ENCODE measurements at places on chromosomes 6 and 20. TPM values are rescaled to one million over a fixed set of nuclear protein-coding genes. Genes with fewer than 3 reads are reported as not detected.
A peak's percentile ranks its signal among the peaks of the same experiment; 100 is the strongest.

- peaks cover 2% of the 10 kb centered on the region for H3K27me3 ChIP-seq
- peaks cover 5% of the 10 kb centered on the region for H3K4me1 ChIP-seq
- H3K36me3 ChIP-seq: no peaks in the 10 kb centered on the region
- no peak for DNase-seq
- no peak overlapping the region for H3K4me3 ChIP-seq
Measured at GRCh38 chr6:130760006-130760405, 67.2 kb upstream of the SMLR1 start.

DNA sequence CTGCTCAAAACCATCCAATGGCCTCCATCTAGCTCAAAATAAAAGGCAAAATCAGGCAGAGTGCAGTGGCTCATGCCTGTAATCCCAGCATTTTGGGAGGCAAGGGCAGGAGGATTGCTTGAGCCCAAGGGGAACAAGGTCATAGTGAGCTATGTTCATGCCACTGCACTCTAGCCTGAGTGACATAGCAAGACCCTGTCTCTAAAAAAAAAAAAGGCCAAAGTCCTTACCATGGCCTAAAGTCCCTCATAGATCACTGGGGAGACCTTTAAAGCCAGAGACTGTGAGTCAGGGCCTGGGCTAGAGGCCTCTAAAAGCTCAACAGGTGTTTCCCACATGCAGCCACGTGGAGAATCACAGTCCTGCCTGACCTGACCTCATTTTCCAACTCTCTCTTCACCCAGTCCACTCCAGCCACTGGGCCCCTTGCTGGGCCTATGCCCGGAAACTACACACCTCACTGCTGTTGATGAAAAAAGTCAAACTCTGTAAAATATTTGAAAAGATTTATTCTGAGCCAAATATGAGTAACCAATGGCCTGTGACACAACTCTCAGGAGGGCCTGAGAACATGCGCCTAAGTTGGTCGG lies 28.2 kb upstream of the TAB2 start:
- no peak overlapping the region for H3K27ac ChIP-seq
- H3K27me3 ChIP-seq: no peaks in the 10 kb centered on the region
- DNase-seq: no peak
- no peaks in the 10 kb centered on the region for H3K36me3 ChIP-seq
- H3K4me1 ChIP-seq: peaks cover 16% of the 10 kb centered on the region

DNA sequence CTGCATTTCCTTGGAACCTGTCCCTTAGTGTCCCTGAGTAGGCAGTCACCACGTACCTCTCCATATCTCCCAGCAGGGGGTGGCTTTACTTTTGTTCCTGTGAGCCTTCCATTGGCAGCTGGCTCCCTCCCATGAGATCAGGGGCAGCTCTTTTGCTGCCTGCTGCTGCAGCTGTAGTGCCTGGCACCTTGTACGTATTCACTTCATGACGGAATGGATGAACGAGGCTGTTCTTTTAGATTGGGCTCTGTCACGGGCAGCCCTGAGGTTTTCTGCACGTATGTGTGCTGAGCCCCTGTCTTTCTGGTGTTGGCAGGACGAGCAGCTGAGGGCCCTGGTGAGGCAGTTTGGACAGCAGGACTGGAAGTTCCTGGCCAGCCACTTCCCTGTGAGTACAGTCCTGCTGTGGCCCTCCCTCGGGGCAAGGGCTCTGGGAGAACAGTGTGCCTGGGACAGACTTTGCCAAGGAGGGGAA lies 14.6 kb downstream of the MYBL2 start:
- peaks cover 13% of the 10 kb centered on the region for H3K4me1 ChIP-seq
- no peaks in the 10 kb centered on the region for H3K27me3 ChIP-seq

DNA sequence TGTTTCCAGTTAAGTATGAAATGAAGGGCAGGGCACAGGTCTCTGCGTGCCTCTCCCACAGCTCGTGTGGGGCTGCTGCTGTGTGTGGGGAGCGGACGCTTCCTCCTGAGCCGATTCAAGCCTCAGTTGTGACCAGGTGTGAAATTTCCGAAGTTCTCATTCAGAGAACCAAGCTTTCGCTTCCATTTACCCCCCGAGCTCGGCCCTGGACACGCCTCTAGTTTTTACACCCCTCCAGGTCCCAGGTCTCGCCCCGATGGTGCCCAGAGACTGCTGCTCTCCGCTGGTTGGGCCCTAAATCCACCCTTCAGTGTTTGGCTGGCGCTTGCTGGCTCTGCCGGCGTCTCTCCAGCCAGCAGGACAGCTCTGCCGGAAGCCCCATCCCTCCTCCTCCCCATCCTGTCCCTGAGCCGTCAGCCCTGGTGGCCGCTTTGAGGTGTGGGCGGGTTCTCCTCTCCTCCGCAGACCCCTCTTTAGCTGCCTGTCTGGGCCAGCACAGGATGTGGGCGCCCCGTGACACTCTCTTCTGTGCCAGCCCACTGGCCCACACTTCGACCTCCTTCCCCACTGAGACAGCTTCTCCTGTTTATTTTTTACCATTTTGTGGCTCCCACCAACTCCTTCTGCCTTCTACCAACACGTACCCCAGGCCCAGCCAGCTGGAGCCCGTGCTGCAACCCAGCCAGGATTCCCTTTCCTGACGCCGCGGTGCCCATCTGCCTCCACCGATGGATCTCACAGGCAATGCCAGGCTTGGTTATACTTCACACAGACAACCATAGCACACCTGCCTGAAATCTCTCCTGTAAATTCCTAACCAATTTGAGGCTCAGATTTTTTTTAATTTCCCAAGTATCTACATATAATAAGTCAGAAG lies 142.8 kb downstream of the DLL1 start:
- peaks cover 6% of the 10 kb centered on the region for H3K36me3 ChIP-seq
- H3K27ac ChIP-seq: peak overlapping the region; percentile 82
- peak overlapping the region; percentile 9 for H3K4me3 ChIP-seq
- peaks cover 46% of the 10 kb centered on the region for H3K4me1 ChIP-seq
- H3K27me3 ChIP-seq: peaks cover 8% of the 10 kb centered on the region

GRCh38 chr20:50138479-50139393 lies 14.8 kb downstream of the PEDS1 start:
- H3K27me3 ChIP-seq: no peaks in the 10 kb centered on the region
- peaks cover 35% of the 10 kb centered on the region for H3K36me3 ChIP-seq
- no peak for DNase-seq
- peaks cover 21% of the 10 kb centered on the region for H3K4me1 ChIP-seq

GRCh38 chr6:36926708-36927513 lies 27.6 kb upstream of the PI16 start:
- H3K36me3 ChIP-seq: peaks cover 7% of the 10 kb centered on the region
- H3K4me3 ChIP-seq: no peak overlapping the region
- H3K27me3 ChIP-seq: no peaks in the 10 kb centered on the region
- DNase-seq: no peak
- H3K27ac ChIP-seq: no peak overlapping the region

GRCh38 chr6:139295901-139296300 lies 4.1 kb upstream of the TXLNB start:
- no peak overlapping the region for H3K27ac ChIP-seq
- H3K36me3 ChIP-seq: no peaks in the 10 kb centered on the region
- no peaks in the 10 kb centered on the region for H3K27me3 ChIP-seq
- H3K4me1 ChIP-seq: peaks cover 49% of the 10 kb centered on the region
- no peak for DNase-seq

DNA sequence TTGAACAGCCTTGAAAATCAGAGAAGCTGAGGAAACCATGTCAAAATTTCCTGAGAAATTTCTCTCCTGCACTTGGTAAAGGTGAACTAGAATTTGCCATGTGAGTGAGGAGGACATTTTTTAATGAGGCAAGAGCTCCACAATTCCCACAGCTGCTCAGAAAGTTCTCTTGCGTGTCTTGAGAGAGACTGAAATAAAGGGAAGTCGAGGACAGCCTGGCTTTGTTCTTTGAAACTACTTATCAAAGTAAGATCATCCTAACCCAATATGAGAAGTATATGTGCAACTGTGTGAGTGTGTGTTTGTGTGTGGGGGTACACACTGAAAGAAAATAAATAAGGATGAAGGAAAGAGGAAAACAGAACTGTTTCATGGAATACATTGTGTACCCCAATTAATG lies 163.4 kb downstream of the SLC24A3 start:
- H3K27me3 ChIP-seq: peaks cover 5% of the 10 kb centered on the region
- no peaks in the 10 kb centered on the region for H3K36me3 ChIP-seq
- H3K4me3 ChIP-seq: no peak overlapping the region
- DNase-seq: no peak

GRCh38 chr6:23533311-23533710 lies 592.7 kb upstream of the NRSN1 start:
- H3K4me3 ChIP-seq: no peak overlapping the region
- H3K27ac ChIP-seq: no peak overlapping the region
- DNase-seq: no peak
- H3K27me3 ChIP-seq: no peaks in the 10 kb centered on the region
- no peaks in the 10 kb centered on the region for H3K36me3 ChIP-seq

DNA sequence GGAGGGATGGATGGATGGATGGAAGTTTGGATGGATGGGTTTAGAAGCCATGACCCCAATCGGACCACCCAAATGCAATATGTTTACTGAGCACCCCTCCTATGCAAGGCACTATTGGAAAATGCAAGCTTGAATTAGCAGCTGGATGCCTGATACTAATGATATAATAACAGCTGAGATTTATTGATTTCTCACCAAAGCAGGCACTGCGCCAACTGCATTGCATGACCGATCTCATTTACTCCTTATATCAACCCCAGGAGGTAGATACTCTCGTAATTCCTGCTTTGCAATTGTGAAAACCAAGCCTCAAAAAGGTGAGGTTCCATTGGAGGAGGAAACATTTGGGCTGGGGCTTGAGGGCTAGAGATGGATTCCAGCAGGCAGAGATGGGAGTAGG lies 89.7 kb downstream of the KCNB1 start:
- H3K27me3 ChIP-seq: peaks cover 18% of the 10 kb centered on the region
- H3K4me3 ChIP-seq: no peak overlapping the region
- H3K4me1 ChIP-seq: no peaks in the 10 kb centered on the region
- no peaks in the 10 kb centered on the region for H3K36me3 ChIP-seq
- no peak overlapping the region for H3K27ac ChIP-seq
- DNase-seq: no peak

DNA sequence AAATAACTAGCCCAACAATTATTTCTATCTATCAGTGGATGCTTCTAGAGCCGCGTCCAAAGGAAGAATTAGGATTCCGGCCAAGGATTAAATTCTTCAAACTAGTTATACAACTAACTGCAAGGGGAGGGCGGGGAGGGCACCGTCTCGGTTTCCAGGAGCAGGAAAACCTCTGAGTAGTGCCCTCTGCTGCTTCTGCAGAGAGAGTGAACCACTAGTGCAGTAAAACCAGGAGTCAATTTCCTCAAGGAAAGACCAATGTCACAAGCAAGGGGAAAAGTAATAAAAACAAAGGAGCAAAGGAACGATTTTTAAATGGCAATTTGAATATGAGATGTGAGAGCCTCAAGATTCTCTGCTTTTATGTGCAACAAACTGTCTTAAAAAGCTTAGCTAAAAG lies 16.5 kb upstream of the UBE2J1 start:
- H3K27ac ChIP-seq: no peak overlapping the region
- H3K4me3 ChIP-seq: no peak overlapping the region
- peaks cover 3% of the 10 kb centered on the region for H3K36me3 ChIP-seq
- H3K4me1 ChIP-seq: peaks cover 20% of the 10 kb centered on the region

DNA sequence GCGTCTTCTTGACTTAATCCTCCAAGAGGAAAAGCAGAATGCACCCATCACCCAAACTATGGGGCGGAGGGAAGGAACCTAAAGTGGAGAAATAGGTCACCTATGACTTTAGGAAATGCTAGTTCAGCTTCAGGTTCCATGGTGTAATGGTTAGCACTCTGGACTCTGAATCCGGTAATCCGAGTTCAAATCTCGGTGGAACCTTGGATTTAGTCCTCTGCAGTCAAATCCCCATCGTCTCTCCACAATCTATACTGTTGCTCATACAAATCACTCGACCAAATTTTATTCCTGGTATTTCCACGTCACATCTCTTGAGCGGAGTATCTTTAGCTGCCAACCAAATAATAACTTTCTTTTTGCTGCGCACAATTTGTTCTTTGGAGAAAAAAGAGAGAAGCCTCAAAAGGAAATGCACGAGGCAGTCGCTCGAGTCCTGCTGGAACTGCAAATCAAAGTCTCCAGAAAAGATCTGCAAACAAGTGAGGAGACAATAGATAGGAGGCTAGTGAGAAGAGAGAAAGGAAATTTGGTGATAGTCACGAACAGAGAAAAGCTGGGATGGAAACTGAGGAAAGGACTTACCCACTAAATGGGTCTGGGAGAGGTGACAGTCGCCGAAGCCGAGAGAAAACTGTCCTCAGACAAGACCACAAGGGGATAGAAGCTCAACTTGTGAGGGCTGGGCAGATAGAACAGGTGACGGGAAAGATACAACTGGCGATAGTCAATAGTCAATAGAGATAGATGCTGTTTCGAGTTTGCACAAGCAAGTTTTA lies 16.6 kb downstream of the POM121L2 start:
- H3K4me1 ChIP-seq: peaks cover 11% of the 10 kb centered on the region
- H3K36me3 ChIP-seq: peaks cover 14% of the 10 kb centered on the region
- no peak overlapping the region for H3K27ac ChIP-seq
- H3K27me3 ChIP-seq: peaks cover 72% of the 10 kb centered on the region
- DNase-seq: no peak
- H3K4me3 ChIP-seq: no peak overlapping the region

GRCh38 chr6:21648475-21649050 lies 55.0 kb downstream of the SOX4 start:
- H3K4me1 ChIP-seq: no peaks in the 10 kb centered on the region
- H3K27ac ChIP-seq: no peak overlapping the region
- DNase-seq: no peak
- peaks cover 2% of the 10 kb centered on the region for H3K27me3 ChIP-seq
- H3K4me3 ChIP-seq: no peak overlapping the region

The FBXO9 gene
- 58.7 TPM for total RNA-seq

The SOX12 gene
- total RNA-seq: 8.5 TPM

The THEMIS gene
- total RNA-seq: 24.5 TPM

The SPATS1 gene
- total RNA-seq: not detected

The RIPPLY2 gene
- total RNA-seq: not detected

The MRPS18B gene
- total RNA-seq: 111 TPM
